H9 (cell line): ENCODE measurements at places on chromosomes 4 and X.

- DNase-seq: no peak
Measured at GRCh38 chrX:44483965-44484606, 58.6 kb downstream of the FUNDC1 start.

DNA sequence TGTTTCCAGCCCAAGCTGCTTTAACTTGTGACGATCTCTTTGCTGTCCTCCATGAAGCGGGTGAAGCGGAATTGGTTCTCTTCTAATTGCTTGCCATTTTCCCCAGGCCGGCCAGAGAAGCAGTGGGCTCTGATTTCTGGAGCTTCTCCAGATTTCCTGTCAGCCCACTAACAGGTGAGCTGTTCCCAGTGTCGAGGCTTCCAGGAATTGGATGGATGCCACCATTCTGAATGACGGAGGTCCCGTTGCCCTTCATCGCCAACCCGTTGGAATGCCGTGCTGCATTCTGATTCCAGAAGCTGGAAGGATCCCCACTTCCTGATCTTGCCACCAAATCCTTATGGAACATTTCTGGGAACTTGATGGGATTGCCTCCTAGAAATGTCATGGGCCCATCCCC is 31.0 kb downstream of the PAGE1 start:
- DNase-seq: no peak

GRCh38 chr4:65482410-65482809 is 187.9 kb downstream of the EPHA5 start:
- DNase-seq: no peak

DNA sequence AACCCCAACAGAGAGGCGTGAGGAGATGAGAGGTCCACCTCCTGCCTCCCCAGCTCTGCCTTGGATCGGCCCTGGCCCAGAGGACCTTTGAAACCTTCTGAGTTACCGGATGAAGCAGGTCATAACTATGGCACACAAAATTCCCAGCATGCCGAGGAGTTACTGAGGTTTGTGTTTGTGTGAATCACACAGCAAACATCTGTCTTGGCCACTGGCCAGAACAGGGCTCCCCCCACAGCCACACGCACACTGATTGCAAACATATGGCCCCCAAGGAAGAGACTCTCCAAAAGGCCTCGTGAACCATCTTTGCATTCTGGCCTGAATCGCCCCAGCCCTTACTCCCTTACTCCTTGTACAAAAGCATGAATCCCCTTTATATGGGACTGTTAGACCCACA is 18.9 kb downstream of the RPS4X start:
- no peak for DNase-seq

GRCh38 chr4:42360256-42360669 is 37.0 kb upstream of the SHISA3 start:
- DNase-seq: no peak

DNA sequence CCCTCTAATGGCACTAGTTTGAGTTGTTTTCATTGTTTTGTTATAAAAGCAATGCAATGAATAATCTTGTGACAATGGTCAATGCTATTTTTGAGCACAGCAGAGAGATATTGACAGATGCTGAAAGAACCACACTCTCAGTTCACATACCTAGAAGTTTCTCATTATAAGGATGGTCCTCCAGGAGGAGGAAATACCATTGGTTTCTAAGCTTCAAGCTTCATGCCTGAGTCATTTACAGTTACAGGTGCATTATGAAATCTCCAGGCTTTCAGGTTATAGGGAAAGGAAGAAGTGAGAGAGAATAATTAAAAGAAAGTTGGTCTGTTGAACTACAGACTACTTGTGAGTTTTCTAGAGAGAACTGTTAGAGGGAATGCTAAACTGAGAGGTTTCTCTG is 75.3 kb downstream of the PWWP3B start:
- DNase-seq: no peak

DNA sequence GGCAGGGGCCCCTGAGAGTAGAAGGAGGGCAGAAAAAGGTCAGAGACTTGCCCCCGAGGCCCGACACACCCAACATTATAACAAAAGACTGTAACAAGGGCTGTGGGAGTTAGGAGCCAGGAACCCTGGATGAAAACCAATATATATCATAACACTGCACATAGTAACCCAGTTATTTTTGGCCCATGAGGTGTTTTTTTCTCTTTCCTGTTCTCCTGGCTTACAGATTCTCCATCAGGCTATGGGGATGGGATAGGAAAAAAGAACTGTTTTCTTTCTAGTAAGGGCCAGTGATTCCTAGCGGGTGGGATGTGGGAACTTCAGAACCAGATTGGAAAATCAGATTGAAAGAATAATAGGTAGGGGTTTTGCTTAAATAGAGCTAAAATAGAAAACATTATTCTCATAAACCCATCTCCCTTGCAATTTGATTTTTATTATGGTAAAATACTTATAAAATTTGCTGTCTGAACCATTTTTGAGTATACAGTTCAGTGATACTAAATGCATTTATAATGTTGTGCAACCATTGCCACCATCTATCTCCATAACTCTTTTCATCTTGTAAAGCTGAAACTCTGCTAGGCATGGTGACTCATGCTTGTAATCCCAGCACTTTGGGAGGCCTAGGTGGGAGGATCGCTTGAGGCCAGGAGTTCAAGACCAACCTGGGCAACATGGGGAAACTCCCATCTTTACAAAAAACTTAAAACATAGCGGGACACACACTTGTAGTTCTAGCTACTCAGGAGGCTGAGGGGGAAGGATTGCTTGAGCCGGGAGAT is 33.5 kb downstream of the SNX25 start:
- DNase-seq: no peak

DNA sequence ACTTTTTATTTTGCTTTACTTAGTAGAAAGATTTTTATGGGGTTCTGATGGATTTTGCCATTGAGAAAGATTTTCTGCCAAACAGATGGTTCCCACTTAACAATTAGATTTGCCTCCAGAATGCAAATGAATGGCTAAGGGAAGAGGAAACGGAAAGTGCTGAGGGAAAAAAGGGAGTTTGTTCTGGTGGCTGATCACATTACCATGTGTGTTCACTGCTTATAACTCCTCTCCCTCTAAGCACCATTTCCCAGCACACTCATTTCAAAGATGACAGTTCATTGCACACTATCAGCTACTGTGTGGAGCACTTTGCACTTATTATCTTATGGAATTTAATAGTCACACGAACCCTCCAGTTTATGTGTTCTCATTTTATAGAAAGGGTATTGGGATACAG is 68.0 kb upstream of the GRID2 start:
- no peak for DNase-seq

- DNase-seq: no peak
Measured at GRCh38 chr4:27239641-27240040, 379.0 kb downstream of the STIM2 start.

DNA sequence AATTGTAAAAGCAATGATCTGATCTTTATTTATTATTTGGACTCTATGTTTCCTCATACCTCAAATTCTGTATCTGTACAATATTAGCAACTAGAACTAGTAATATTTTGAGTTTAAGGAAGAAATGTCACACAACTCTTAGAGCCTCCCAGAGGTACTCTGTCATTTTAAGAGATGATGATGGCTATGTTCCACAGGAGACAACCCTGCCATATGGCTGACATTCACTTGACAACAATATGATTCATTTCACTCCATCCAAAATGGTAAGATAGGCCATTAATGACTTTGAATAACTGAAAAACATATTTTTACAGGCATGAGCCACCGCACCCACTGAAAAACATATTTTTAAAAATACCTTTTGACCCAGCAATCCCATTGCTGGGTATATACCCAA is 190.3 kb downstream of the MAML3 start:
- DNase-seq: no peak
